Fibroblast of skin of left quadriceps (primary cell): ENCODE measurements at places on chromosomes 2 and 18.

DNA sequence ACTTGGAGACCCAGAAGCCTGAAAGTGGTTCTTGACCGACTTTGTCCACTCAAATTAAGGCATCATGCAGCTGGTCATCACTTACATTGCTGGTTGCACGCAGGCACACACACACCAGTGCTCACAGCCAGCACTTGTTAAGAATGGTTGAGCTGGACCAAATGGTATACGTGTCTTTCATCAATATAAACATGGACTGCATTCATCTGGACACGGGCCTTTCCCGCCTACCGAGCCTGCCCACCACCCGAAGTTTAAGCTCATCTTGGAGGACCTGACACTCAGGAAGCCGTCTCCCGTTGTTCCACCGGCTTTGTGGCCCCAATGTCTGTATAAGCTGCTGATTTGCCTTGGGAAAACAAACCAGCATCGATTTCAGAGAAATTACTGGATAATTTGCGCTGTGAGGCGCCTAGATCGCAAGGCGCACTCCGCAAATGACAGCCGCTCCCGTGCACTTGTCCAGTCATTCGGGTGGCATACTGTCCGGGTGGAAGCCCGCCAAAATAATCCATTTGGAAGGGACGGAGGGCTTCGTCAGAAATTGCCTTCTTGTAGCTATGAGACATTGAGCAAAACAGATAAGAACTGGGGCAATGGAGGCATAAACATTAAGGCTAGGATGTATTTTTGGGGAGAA lies 40.1 kb upstream of the AKAIN1 start:
- no peak for DNase-seq

DNA sequence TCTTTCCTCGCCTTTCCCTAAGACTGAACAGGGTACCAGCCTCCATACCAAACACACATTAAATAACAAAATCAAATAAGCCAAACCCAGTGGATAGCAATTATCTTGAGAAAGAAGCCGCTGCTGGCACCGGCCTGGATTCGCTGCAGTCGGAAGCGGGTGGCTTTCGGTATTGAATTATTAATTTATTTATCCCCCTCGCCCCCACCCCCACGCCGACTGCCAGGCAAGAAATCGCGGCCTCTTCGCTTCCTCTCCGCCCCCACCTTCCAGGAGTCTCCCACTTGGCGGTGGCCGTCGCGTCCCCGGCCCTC lies 370 bp upstream of the ZNF804A start:
- no peak for DNase-seq

GRCh38 chr2:198340846-198341245 lies 536.5 kb downstream of the PLCL1 start:
- no peak for DNase-seq

- DNase-seq: peak; percentile 44
Measured at GRCh38 chr18:13447621-13448334, 229.2 kb downstream of the LDLRAD4 start.

GRCh38 chr2:233080836-233081229 lies 20.7 kb downstream of the INPP5D start:
- no peak for DNase-seq

DNA sequence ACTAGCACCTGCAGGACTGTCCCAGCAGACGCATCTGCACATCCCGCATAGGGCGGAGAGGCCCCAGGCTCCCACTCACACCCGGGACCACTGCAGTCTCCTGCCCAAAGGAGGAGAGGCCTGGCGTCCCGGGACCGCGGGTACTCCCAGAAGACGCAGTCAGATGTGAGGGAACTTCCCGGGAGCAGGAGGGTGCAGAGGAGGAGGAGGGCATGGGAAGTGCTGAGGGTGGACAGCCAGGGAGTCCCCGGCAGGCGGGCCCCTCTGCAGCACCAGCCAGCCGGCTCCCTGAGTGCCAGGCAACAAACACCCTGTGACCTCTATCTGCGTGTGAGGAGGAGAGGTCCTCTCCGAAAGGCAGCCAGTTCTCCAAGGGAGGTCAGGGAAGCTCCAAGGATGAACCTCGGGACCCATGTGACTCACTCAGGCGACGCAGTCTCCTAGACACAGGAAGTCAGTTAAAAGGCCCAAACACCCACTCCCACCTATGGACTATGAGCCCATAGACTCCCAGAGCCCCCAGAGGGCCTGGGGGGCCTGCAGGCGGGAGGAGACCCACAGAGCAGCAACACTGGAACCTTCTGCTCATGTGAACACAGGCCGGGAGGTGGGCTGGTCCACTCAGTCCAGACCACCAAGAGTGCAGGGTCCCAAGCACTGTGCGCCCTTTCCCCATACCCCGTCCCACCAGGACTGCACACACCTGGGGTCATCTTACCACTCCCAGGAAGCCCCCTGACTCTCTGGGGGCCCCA lies 4.2 kb downstream of the PXDN start:
- DNase-seq: no peak

GRCh38 chr2:233964581-233964980 lies 47.4 kb downstream of the TRPM8 start:
- no peak for DNase-seq

- no peak for DNase-seq
Measured at GRCh38 chr2:6392966-6393365, 472.7 kb downstream of the CMPK2 start.

DNA sequence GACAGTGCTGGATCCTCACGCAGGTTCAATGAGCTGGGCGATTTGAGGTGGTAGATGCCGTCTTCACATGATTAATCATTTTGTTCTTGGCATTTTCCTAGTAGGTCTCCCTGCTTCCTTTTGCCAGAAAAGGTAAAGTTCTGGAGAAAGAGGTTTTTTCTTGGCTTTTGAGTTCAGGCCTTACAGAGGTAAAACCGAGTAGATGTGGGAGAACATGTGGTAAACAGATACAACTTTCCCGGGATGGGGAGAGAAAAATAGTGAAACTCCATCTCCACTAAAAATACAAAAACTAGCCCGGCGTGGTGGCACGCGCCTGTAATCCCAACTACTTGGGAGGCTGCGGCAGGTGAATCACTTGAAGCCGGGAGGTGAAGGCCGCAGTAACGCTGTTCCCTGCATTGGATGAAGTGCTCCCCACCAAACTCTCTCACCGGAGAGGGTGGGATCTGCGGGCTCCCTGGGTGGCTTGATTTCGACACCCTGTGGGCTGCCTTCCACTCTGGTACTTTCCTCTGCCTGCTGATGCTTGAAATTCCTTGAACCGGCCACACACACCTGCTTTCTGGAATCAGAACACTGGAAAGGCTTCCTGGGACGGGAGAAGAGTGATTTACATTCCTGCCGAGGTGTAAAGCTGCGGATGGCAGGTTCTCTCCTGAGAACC lies 88.8 kb downstream of the ACTR3 start:
- no peak for DNase-seq

DNA sequence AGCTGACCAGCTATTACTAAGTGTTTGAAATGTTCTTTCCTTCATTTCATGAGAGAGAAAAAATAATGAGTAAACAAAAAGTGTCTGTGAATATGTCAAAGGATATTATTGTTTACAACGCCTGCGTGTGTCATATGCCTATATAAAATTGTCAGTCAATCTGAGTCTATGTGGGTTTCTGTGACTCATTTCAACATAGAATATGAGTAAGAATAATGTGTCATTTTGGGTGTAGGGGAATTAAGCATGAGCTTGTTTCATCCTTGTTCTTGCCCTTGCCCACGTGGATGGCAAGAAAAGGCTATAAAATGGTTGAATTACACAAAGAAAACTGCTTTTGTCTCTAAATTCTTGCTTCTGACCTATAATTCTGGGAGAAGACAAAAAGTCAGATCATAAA lies 466.0 kb downstream of the PTH2R start:
- no peak for DNase-seq

DNA sequence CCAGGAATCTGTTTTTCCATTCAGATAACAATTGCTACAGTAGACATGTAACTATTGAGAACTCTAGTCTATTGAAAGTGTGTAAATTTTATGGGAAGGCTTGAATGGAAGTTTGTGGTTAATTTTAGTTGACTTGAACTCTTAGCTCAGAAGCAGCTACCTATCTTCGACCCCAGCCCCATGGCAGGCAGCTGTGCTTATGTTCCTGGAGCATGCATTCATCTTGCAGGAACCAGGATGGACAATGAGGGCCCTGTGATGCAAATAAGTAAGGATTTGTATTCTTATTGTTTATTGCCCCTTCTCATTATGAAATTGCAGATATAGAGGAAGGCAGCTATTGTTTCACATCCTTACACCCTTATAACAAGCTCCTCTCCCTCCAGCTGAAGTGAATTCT lies 1252.2 kb downstream of the DPP10 start:
- no peak for DNase-seq

- no peak for DNase-seq
Measured at GRCh38 chr2:128313091-128313836, 5.4 kb downstream of the HS6ST1 start.

DNA sequence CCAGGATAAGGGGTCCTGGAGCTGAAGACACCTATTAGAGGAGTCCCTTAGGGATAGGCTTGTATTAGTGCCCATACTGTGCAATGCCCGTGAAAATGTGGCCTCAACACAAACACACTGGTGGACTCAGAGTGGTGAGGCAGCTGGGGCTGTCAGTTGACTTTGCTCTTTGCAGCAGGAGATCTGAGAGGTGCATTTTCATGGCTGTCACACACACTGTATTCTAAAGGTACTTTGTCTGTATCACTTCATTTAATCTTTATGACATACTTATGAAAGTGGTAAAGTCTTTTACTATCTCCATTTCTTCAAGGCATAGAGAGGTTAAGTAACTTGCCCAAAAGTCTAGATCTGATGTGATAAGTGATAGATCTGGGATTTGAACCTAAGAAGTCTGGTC lies 55.1 kb upstream of the GCFC2 start:
- DNase-seq: no peak

DNA sequence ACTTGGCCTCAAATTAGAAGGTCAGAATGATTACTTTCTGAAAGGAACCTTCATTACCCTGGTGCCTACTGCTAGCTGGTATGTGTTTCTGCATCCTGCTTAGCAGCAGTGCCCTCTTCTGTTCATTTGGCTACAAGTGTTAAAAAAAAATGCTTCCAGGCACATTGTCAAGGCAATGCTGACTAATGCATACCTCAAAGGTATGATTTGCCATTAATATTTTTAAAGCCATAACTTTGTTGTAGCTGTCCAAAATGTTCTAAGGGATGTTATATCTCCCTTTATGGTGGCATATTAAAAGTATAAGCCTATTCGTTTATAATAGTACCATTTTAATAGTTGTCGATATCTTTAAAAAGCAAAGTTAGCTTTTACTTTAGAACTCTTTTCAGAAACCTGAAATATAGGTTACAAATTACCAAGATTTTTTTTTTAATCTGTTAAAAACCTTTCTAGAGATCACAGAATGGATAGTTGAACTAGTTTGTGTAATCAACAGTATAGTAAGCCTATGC lies 52.0 kb upstream of the FAM171B start:
- DNase-seq: peak; percentile 46

- DNase-seq: peak; percentile 45
Measured at GRCh38 chr2:223970343-223971128, 13.3 kb downstream of the MRPL44 start.

- DNase-seq: peak; percentile 44
Measured at GRCh38 chr18:36075862-36076587, 8.7 kb upstream of the RPRD1A start.

GRCh38 chr2:131673400-131674173 lies 145.9 kb downstream of the CCDC74A start:
- DNase-seq: no peak

GRCh38 chr2:207734264-207734635 lies 22.8 kb downstream of the CCNYL1 start:
- no peak for DNase-seq

- no peak for DNase-seq
Measured at GRCh38 chr2:59874361-59874760, 679.1 kb downstream of the BCL11A start.

DNA sequence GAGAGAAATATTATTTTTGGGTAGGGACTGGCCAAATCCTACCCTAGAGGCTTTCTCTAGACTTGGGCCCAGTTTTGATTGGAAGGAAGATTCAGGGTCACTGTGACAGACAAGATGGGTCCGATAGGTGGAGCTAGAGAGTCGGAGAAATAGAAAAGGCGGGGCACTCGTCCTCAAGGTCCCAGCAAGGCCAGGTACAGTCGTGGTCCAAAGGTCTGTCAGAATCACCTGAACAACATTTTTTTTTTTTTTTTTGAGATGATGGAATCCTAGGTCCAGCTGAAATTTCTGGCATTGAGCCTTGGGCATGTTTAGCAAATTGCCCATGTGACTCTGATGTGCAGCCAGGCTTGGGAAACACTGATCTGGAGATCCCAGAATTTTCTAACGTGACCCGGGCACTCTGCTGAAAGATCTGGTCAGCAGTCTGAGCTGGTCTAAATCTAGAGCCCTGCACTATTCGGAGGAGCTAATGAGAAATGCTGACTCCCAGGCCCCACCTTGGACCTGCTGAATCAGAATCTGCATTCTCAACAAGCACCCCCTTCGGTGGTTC lies 23.0 kb upstream of the NTSR2 start:
- DNase-seq: no peak

GRCh38 chr18:22241921-22242361 lies 72.6 kb downstream of the GATA6 start:
- DNase-seq: no peak

GRCh38 chr2:216486708-216487107 lies 11.9 kb upstream of the RPL37A start:
- no peak for DNase-seq

DNA sequence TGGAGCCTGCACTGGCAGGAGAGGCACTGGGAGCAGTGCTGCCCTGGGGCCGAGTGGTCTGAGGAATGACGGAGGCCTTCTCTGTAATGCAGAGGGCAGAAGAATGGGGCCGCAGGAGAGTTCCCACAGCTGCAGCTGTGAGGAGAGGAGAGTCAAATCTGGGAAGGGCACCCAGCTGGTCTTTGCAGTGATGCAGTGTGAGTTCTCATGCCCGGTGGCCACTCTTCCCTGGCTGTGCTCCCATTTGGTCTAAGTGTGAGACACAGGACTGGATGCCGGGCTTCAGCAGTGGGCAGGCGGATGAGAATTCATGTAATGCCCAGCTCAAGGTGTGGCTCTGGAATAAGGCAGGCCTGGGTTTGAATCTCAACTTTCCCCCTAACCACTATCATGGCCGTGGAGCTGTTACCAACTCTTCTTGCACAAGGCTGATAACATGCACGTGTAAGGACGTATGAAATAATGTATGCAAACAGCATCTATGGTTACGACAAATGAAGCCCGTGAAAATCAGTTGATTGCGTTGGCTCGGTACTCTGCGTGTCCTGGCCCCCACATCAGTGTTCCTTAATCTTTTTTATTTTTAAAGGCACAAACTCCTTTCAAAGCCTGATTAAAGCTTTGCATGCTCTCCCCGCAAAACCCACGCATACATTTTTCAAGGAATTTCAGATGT lies 71.6 kb downstream of the ACKR3 start:
- DNase-seq: no peak

DNA sequence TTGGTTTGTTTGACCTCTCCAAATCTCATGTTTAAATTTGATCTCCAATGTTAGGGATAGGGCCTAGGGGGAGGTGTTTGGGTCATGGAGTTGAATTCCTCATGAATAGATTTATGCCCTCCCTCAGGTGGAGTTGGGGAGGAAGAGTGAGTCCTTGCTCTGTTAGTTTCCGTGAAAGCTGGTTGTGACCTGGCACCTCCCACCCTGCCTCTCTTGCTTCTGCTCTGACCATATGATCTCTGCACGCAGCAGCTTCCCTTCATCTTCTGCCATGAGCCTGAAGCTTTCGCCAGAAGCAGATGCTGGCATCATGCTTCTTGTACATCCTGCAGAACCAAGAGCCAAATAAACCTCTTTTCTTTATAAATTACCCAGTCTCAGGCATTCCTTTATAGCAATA lies 231.6 kb upstream of the ERBB4 start:
- no peak for DNase-seq
